ENCODE measurements at places on chromosomes 7 and 10. TPM values are rescaled to one million over a fixed set of nuclear protein-coding genes. Genes with fewer than 3 reads are reported as not detected.

DNA sequence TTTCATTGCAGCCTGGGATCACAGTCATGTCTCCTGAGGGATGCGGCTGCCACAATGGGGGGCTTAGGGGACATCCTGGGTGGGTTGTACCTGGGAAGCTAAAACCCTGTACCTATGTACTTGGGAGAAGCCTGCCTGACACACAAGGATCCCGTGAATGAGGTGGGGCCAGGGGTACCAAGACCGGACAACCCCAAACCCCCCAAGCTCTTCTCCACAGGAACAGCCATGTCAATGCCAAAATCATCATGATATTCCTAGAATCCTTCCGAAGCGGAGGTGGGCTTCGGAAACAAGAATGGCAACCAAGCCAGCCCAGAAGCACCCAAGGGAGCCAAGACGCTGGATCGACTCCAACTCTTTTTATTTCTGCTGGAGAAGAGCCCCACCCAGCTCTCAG is 260.3 kb upstream of the TCERG1L start:
- peak; percentile 4 for DNase-seq

- peak; percentile 70 for DNase-seq
Observed at GRCh38 chr10:71504570-71504969, 107.8 kb downstream of the CDH23 start.

DNA sequence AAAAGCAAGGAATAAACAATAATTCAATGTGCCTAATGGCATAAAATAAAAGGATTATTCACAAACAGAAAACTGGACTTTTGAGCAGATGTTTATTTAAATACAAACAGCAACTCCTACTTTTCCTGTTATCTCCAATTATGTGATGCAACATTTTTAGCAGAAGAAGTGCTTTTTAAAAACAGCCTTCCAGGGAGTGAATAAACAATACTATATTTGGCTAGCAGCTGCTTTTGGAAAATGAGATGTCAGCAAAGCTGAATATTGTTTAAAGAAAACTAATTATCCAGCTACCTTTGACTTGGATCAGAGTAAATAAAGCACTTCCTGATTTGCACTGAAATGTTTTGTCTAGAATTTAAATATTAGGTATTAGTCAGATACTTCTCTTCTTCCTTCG is 23.2 kb downstream of the CDK1 start:
- DNase-seq, result no peak

- DNase-seq, result peak; percentile 49
Observed at GRCh38 chr7:100016215-100016901, 962 bp downstream of the ZKSCAN1 start.

Gene IKZF1
- 4.9 TPM for total RNA-seq

DNA sequence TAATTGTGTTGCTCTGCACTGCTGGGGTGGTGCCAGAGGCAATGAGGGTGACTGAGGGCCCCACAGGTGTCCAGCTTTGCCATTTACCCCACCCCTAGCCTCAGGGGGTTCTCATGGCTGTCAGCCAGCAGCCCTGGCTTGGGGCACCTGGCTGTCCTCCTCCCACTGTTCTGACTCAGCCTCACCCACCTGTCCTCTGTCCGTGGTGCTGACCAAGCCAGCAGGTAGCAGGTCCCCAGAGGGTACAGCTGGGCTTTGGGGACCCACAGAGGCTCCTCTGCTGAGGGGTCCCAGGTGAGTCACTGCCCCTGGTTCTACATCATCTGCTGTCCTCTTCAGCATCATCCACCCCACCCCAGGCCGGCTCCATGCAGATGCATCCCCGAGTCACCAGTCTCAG is 32.2 kb upstream of the ZNF716 start:
- no peak for DNase-seq

DNA sequence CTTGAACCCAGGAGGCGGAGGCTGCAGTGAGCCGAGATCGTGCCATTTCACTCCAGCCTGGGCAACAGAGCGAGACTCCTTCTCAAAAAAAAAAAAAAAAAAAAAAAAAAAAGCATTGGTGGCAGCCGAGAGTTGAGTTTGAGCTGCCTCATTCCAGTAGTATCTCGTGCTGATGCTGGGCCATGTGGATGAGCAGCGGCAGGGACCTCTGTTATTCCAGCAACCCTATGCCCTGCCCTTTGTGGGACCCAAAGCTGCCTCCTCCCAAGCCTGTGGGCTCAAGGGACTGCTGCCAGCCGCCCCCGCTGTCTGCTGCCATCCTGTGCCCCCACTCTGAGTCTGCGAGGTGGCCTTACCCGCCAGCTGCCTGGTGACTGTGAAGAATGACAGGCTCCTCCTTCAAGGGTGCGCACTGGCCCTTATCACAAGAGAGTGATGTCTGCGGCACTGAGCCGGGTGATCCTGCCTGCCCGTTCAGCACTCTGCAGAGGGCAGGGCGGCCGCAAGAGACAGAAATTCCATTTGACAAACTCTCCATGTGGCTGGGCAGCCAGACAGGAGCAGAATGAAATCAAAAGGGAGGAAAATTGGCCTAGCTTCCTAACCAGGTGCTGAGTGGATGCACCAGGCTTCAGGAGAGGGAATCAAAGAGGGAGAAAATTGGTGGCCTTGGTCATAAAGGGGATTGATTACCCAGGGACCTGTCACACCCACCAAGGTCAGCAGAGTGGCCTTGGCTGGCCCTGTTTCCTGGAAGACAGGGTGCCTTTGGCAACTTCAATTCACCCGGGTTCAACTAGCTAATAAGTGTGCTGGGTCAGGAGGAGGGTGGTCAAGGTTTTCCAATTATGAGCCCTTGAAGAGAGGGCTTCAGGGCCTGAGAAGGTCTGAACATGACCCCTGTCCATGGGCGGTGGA is 65.3 kb upstream of the ZMIZ1 start:
- DNase-seq, result no peak

DNA sequence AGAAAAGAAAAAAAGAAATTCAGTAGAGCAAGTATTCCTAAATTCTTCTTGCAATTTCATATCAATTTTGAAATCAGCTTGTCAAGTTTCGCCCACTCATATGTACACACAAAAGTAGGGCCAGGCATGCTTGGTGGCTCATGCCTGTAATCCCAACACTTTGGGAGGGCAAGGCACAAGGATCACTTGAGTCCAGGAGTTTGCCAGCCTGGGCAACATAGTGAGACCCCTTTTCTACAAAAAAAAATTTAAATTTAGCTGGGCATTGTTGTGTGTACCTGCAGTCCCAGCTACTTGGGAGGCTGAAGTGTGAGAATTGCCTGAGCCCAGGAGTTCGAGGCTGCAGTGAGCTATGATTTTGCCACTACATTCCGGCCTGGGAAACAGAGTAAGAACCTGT is 65.4 kb downstream of the MRPL32 start:
- no peak for DNase-seq

DNA sequence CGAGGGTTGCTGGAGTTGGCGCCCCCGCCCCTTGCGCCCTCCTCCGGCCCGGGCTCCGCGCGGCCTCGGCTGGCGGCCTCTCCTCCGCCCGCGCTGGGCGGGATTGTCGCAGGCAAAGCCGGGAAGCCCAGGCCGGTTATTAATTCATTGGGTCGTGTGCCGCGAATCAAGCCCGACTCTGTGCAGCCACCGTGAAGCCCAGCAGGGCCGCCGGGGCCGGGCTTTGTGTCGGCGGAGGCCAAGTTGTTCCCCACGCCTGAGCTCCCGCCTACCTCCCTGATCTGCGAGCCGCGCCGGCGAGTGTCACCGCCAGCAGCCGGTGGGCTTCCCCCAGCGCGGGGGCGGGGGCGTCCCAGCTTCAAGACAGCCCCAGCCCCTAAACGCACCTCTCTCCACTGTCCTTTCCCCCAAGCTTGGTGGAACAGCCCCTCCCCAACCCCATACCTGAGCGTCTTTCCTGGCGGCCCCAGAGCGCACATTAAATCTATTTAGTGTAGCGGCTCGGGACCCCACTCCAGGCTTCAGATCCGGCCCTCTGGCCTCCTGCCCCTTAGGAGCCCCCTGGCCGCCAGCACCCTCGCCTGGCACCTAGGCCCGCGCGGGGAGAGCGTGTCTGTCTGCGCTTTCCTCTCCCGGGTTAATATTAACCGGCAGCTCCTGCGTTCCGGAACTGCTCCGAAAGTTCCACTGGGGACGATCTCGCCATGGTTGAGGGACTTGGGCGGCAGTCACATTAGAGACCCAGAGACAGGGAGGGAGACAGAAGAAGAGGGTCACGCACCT is 3.5 kb downstream of the SHH start:
- DNase-seq, result peak; percentile 76

- DNase-seq, result peak; percentile 15
Observed at GRCh38 chr10:786633-787474, 97.4 kb upstream of the DIP2C start.

- DNase-seq, result no peak
Observed at GRCh38 chr10:106661767-106662140, 502.8 kb downstream of the SORCS1 start.

DNA sequence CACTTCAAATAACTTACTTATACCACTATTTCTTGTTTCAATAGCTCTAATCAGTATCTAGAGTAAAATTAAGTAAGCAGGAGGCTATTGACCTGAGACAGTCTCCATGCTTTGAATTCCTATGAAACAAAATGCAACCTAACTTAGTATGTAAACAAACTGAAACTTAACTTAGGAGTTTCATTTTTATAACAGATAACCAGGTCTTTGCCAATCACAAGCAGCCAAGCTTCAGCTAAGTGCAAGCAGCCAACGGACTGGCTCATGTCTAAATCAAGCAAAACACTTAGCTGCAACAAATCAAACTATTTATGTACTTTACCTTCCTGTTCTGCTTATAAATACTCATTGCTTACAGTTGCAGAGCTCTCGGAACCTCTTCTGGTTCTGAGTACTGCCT is 4.4 kb upstream of the GSTK1 start:
- no peak for DNase-seq

DNA sequence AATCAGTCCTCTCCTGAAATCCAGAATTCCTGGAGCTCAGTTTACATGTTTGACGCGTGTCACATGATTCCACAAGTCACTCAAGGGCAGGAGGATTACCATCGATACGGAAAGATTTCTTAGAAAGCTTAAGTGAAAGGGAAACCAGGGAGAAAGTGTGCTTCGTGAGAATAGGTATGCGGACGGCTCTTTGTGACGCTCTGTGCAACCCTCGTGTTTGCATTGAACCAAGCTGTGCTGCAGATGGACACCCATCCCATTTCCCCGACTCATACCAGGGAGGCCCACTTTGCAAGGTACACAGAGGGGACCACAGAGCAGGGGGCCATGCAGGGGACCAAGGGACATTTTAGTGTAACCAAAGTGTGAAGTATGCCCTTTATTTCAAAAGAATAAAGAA is 43.2 kb downstream of the IKZF1 start:
- DNase-seq, result no peak

DNA sequence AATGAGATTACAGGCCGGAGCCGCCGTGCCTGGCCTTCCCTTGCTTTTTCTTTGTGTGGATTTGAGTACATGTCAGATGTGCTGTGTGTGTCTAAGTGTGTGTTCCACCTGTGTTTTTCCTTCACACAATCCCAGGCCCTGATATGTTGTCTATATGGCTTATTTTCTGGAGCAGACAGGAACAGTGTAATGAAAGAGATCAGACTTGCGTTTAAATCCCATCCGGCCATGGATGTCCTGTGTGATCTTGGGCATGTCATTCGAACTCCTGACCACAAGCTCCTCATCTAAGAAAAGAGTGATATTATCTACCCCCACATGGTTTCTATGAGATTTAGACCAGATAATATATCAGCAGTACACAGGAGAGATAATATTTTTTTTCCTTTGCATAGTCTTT is 37.2 kb downstream of the APBB1IP start:
- DNase-seq, result no peak

DNA sequence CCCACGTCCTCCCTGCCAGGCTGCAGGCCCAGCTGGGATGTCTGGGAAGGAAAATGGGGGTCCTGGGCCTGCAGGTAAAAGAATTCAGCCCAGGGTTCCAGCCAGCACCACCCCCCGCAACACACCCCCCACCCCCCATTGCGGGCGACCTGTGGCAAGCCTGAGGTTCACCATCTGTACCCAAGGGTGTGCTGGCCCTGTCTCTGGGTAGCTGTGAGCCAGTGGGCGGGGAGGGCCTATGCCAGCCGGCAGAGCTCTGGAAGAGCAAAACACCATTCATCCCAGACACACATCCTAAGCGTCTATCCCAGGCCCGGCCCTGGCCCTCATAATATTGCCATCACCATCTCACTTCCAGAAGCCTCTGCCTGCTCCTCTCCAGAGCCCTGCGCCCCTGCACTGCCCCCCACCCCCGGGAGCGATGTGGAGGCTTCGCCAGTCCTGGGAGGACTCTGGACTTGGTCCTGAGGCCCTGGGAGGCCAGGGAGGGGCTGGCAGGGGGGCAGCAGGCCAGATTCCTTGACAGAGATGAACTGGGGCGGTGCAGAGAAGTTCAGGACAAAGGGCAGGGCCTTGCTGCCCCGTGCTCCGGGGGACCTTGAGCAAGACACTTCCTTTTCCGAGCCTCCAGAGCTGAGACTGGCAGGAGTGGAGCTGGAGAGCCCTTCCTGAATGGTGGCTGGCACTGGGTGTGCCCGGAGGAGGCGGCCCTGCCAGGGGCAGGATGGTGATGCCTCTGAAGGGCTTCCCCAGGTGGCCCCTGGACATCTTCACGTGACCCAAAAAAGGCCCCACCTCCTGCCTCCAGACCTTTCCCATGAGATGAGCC is 8.7 kb upstream of the TTYH3 start:
- peak; percentile 76 for DNase-seq

- peak; percentile 11 for DNase-seq
Observed at GRCh38 chr10:131725581-131726069, 175.2 kb upstream of the PPP2R2D start.

Gene ZNF485
- 2.8 TPM for total RNA-seq

DNA sequence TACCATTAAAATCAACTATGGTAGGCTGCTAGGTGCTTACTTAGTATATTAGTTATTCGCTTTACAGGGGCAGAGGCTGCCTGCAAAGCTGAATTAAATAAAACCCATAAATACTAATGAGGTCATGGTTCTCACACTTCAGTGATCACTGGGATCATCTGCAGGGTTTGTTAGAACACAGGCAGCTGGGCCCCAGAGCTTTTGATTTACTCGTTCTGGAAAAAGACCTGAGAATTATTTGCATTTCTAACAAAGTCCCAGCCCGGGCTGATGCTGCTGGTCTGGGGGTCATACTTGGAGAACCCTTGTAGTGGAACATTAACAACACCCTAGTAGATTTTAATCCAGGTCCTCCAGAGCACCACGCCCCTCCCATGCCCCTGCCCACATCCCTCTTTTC is 8.5 kb downstream of the UCN3 start:
- DNase-seq, result no peak

Gene CNPY1
- not detected for total RNA-seq

GRCh38 chr7:123208793-123209192 is 9.0 kb upstream of the SLC13A1 start:
- DNase-seq, result no peak

Gene FIS1
- total RNA-seq, result 148 TPM

GRCh38 chr10:110268442-110268841 is 36.3 kb downstream of the SMNDC1 start:
- DNase-seq, result no peak

- no peak for DNase-seq
Observed at GRCh38 chr10:79488870-79489269, 23.5 kb upstream of the EIF5AL1 start.

All from colonic mucosa (tissue), 4 donors.